SK-N-SH treated with all-trans-retinoic acid at 6 μM for 48 hours (cell line): ENCODE measurements at places on chromosomes 1 and 21.

GRCh38 chr1:182927693-182928433 lies 25.1 kb downstream of the SHCBP1L start:
- no peak for ATAC-seq

GRCh38 chr1:234841710-234842231 lies 231.8 kb upstream of the IRF2BP2 start:
- no peak for ATAC-seq

DNA sequence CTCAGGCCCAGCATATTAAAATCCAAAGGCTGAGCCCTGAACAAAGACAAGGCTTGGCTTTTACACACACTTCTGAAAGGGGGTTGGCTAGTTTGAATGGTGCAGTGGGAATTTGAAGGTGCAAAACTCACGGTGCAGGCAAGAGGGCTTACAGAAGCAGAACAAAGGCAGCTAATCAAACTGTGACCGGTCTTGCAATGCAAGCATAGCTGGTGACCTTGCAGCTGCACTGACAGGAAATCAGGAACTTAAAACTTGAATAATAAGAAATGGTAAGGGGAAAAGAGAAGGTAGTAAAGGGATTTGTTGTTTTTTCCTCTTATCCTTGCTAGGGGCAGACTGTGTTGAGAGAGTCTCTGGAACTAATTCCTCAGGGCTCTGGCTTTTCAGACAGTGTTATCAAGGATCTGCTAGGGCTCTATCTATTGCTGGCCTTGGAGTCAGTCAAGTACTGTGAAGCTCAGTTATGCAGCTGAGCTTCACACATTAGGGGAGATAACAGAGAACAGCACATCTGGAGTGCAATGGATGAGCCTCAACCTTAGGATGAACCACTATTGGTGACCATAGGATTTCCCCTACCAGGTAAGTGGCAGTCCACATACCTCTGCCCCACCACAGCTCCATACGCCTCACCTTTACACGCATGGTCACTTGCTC lies 97.6 kb downstream of the PPIAL4G start:
- no peak for ATAC-seq

DNA sequence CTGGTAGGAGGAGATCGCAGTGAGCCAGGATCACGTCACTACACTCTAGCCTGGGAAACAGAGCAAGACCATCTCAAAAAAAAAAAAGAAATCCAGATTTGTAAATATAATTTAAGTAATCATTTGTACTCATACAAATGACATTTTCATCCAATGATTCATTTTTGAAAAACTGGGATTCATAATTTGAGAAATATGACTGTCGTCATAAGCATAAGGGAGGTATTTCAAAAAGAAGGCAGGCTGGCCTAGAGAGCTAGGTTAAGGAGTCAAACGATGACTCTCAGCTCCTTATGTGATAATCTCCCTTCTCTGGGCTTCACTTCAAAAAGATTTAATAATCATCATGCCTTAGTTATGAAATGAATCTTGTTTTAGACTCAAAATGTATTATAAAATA lies 2.3 kb downstream of the GART start:
- ATAC-seq = no peak

GRCh38 chr1:7511381-7511780 lies 259.7 kb upstream of the VAMP3 start:
- no peak for ATAC-seq

DNA sequence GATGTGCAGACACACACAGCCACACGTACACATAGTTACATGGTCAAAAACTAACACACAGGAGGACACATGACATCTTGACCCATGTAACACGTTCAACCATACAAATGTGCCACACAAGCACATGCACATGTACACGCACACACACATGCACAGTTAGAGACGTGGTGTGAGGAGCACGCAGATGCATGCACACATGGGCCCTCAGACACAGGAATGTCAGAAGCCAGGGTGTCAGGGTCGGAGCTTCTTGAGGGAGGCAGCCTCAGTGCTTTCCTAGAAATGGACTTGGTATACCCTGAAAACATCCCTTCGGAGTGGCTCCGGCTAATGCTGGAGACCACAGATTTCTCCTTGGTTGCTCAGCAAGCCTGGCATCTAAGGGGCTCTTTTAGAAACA lies 114.3 kb downstream of the DMRTB1 start:
- no peak for ATAC-seq
